ENCODE measurements at places on chromosomes 3 and 15.

DNA sequence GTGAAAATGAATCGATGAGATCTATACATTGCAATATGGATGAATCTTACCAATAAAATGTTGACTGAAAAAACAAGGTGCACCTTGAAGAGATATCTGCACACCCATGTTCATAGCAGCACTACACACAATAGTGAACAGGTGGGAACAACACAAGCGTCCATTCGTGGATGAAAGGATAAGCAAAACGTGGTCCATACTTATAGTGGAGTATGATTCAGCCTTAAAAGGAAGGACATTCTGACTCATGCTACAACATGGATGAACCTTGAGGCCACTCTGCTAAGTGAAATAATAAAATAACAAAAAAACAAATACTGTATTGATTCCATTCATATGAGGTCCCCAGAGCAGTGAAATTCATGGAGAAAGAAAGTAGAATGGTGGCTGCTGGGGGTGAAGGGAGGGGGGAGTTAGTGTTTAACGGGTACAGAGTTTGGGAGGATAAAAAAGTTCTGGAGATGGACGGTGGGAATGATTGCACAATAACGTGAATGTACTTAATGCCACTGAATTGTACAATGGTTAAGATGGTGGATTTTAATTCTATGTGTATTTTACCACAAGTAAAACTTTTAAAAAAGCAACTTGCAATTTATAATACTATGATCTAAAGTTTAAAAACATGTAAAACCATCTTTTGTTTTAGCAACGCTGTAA lies 35.6 kb downstream of the IQSEC1 start:
- DNase-seq = no peak

GRCh38 chr3:48428572-48429316 lies 1.1 kb downstream of the PLXNB1 start:
- DNase-seq = no peak

DNA sequence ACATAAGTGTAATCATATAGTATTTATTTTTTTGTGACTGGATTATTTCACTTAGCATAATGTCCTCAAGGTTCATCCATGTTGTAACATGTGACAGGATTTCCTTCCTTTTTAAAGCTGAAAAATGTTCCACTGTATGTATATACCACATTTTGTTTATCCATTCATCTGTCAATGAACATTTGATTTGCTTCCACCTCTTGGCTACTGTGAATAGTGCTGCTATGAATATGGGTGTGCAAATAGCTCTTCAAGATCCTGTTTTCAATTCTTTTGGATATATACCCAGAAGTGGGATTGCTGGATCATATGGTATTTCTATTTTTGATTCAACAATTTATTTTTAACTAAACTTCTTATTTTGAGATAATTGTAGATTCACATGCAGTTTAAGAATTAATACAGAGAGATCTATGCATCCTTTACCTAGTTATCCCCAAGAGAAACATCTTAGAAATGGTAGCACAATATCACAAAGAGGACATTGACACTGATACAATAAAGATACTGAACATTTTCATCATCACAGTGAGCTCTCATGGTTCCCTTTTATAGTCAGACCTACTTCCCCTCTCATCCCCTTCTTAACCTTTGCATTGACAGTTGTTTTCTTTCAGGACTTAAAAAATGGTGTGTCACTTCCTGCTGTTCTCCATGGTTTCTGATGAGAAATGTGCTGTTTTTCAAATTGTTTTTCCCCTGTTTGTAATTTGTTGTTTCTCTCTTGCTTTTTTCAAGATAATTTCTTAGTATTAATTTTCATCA lies 90.1 kb downstream of the SATB1 start:
- DNase-seq = no peak

GRCh38 chr15:90266061-90266431 lies 574 bp downstream of the NGRN start:
- peak; percentile 69 for DNase-seq

- DNase-seq = no peak
Measured at GRCh38 chr3:29057326-29057725, 223.5 kb upstream of the RBMS3 start.

GRCh38 chr15:101425787-101426365 lies 63.6 kb downstream of the PCSK6 start:
- DNase-seq = no peak

DNA sequence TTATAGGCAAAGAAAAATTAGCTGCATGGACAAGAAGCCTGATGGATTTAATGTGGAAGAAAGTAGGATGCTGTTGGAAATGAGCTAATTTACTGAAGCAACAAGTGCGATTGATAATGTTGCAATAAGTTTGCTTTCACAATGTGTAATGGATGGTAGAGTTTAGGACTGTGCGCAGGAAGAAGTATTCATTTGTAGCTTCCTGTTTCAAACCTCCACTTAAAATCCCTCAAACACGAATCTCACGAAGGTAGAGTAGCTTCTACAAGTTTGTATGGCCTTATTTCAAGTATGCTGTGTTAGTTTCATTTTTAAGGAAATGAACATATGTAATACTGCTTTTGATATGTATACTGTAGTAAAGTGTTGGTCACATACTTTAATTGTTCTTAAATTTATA lies 42.3 kb downstream of the KCNH8 start:
- DNase-seq = no peak

Measured in CD4-positive, alpha-beta T cell treated with Interleukin-17A for 1 hour (primary cell).